Uterus (tissue), 4 donors: ENCODE measurements at places on chromosomes 6 and 20. TPM values are rescaled to one million over a fixed set of nuclear protein-coding genes. Genes with fewer than 3 reads are reported as not detected.
A peak's percentile ranks its signal among the peaks of the same experiment; 100 is the strongest.

GRCh38 chr6:126873351-126873750 is 245.1 kb upstream of the RSPO3 start:
- no peaks in the 10 kb centered on the region for H3K27me3 ChIP-seq
- no peak overlapping the region for H3K27ac ChIP-seq
- no peaks in the 10 kb centered on the region for H3K4me1 ChIP-seq
- DNase-seq, result no peak
- H3K4me3 ChIP-seq, result no peak overlapping the region

- H3K4me1 ChIP-seq, result no peaks in the 10 kb centered on the region
- no peak overlapping the region for H3K27ac ChIP-seq
- H3K36me3 ChIP-seq, result no peaks in the 10 kb centered on the region
- no peak overlapping the region for H3K4me3 ChIP-seq
Observed at GRCh38 chr6:21230536-21230935, 363.0 kb upstream of the SOX4 start.

DNA sequence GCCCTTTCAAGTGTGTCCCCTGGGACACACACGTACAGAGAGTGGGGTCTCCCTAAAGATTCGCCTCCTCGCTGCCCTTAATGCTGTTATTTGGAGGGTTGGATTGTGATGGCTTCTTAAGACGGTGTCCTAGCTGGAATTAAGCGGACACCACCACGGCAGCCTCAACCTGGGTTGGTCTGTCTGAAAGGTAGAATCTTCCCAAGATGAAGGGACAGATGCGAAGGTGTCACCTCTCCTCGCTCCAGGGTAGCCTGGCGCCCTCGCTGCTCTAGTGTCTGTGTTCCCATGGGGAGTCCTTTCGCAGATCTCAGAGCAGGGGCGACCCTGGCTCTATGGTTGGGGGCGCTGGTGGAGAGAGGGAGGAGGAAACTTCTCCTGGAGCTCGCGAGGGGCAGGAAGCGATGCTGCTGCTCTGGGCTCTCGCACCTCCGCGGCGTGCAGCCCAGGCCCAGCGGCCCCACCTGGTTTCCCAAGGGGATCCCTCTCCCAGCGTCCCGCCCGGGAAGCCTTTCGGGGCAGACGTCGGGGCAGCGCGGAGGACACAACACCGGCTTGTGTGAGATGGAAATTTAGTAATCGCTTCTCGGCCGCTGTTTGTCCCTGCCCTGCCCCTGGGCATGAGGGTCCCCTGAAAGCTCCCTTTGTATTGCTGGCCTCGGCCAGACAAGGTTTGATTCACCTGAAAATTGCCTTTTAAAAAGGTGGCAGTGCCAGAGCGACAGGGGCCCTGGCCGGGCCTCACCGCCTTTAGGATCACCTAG is 1.7 kb downstream of the RSPO3 start:
- peak overlapping the region; percentile 95 for H3K27ac ChIP-seq
- H3K27me3 ChIP-seq, result no peaks in the 10 kb centered on the region
- H3K36me3 ChIP-seq, result no peaks in the 10 kb centered on the region

DNA sequence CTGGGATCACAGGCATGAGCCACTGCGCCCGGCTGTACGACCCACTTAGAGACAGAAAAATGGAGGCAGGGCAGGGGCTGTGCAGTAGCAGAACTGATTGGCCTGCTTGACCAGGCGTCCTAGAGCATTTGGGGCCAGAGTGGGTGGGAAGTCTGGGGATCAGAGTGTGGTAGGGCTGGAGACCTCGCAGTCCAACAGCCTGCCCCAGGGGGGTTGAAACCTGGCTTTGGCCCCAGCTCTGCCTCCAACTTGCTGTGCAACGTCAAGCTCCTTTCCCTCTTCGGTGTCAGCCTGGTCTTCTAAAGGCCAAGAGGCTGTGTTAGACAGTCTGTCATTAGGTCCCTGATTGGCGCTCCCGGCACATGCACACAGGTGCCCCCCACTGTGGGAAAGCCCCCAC is 15.3 kb upstream of the SPDEF start:
- H3K27ac ChIP-seq, result no peak overlapping the region
- DNase-seq, result no peak
- no peaks in the 10 kb centered on the region for H3K27me3 ChIP-seq

DNA sequence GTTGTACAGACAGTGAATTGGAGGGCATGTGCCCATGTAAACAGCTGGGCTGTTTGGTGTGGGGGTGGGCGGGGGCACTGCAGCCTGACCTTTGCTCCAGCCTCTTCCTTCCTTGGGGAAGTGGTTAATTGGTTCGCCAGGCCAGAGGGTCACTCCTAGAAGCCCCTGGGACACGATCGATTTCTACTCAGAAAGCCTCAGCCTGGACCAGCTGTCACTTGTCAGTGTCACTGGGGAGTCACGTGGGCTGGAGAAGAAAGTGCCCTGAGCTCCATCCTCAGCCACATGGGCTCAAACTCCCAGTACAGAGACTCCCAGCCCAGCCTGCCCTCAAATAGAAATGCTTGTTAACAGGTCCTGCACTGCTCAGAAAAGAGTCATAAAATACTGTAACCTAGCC is 423.8 kb upstream of the SULF2 start:
- no peaks in the 10 kb centered on the region for H3K4me1 ChIP-seq
- no peak for DNase-seq
- H3K27me3 ChIP-seq, result no peaks in the 10 kb centered on the region
- H3K36me3 ChIP-seq, result no peaks in the 10 kb centered on the region

GRCh38 chr6:98041921-98042320 is 758.9 kb upstream of the MMS22L start:
- H3K27me3 ChIP-seq, result peaks cover 6% of the 10 kb centered on the region
- no peak overlapping the region for H3K27ac ChIP-seq
- DNase-seq, result no peak
- H3K4me3 ChIP-seq, result no peak overlapping the region
- H3K36me3 ChIP-seq, result no peaks in the 10 kb centered on the region

ELOVL4 gene
- total RNA-seq, result 4.4 TPM

SPINT3 gene
- not detected for total RNA-seq

NKX2-4 gene
- not detected for total RNA-seq

RNF144B gene
- total RNA-seq, result 35.7 TPM
